ENCODE measurements at places on chromosomes 4 and X.
A peak's percentile ranks its signal among the peaks of the same experiment; 100 is the strongest.

GRCh38 chr4:122687531-122688061, 44.9 kb upstream of the BBS12 start:
- ATAC-seq, result peak; percentile 20

GRCh38 chr4:188989371-188989770, 850.1 kb downstream of the TRIML1 start:
- no peak for ATAC-seq

DNA sequence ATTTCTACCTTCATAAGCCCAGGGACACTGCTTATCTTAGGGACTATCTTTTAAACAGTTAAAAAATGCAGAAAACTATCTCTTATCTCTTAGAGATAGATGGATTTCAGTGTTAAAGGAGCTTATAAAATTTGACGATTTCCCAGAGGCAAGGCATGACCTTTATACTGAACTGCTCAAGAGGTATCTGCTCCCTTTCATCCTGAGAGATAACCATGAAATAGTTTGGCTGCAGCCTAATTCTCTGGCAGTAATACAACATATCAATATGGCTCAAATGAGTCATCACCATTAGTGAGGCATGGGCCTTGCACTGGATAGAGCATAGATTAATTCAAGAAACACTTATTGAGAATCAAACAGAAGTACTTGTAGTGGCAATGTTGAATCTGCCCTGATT, 348.2 kb upstream of the GRIA3 start:
- no peak for ATAC-seq

- no peak for ATAC-seq
Observed at GRCh38 chr4:4913628-4914027, 54.2 kb downstream of the MSX1 start.

GRCh38 chr4:141705048-141705746, 68.8 kb downstream of the IL15 start:
- no peak for ATAC-seq

DNA sequence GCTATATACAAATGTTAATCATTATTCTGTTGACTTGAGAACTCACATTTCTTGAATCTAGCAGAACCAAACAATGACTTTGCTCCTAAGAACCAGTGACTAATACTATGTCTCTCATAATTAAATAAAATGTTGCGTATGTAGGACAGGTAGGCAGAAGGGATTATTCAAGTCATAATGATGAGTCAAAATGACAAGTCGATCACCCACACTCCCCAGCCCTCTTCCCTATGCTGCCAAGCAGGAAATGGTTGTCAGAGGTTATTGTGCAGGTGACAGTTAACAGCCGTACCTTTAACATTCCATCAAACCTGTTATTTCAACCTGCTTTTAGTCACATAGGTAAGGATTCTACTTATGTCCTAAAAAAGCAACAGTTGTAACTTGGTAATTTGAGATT, 22.0 kb upstream of the STK26 start:
- no peak for ATAC-seq

DNA sequence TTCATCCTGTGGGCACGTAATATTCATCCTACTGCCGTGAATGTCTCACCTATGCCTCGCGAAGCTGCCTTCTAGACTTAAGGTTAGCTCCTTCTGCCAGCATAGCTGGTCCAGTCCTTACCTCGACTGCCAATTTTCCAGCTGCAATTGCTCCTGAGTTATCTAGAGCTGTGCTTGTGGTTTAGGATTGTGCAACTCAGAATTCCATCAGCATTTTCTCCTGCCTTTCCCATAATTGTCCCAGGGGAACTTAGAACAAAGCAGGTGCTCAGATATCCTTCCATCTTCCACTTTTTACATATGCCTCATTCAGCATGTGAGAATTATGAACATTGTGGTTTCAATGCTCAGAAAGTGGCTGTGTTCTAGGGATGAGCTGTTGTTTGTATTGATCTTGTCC, 131.4 kb upstream of the ADGRL3 start:
- ATAC-seq, result no peak

DNA sequence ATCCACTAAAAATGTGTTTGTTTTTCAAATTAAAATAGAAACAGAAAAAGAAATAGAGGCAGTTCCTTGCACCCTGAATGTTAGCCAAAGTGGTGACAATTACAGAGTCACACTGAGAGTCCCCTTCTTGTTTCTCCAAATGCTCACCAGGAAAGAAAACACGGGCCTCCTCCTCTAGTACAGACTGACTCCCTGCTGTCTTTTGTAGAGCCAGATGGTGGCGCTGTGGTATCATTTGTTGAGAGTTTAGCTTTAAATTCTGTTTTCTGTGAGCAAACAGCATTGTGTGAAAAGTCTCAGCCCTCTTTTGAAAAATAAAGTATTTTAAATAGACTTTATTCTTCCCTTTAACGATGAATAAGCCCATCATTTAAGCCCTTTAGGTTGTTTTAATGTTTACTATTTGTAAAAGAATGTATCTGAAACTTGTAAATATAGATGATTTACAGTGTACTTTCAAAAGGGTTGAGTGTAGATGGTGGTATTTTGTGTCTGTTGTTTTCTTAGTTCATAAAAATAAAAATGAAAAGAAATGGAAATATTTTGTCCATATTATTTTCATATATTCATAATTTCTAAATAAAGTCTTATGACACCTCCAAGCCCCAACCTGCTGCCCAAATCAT, 36.9 kb upstream of the ATOH1 start:
- peak; percentile 92 for ATAC-seq

DNA sequence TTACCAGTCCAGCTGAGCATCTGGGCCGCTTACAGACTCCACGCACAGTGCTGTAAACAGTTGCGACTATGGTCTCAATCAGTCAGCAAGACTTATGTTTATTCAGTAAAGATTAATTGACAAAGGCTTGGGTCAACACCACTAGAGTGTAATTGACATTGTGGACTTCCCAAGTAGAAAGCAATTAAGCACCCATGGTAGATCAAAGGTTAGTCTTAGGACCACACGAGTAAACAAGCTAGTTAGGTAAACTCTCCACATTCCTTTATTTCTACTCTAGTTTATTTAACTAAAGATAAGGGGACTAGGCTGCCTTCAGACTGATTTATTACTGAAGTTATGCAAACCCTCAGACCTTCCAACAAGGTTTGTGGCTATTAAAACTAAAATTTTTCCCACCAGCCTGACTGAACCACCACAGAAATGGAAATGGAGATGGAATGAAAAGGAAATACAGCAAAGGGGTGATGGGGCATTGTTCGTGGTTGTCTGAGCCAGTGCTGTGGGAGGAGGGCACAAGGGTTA, 44.2 kb downstream of the MTHFD2L start:
- no peak for ATAC-seq

DNA sequence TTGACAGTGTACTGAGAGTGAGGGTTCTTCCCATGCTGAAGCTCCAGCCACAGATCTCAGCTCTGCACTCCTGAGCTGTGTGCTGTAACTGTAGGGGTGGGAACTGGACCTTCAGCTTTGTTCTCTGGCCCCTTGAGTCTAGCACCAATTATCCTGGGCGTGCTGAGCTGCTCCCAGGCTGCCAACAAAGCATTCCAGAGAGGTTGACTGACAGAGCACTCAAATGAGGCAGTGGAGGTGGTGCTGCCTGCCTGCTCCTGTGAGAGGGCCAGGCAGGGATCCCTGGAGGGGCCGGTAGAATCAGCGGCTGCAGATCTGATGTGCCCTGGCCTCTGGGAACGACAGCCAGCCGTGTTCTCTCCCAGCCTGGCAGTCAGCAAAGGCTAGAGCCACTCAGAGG, 375.7 kb upstream of the AADAT start:
- no peak for ATAC-seq

DNA sequence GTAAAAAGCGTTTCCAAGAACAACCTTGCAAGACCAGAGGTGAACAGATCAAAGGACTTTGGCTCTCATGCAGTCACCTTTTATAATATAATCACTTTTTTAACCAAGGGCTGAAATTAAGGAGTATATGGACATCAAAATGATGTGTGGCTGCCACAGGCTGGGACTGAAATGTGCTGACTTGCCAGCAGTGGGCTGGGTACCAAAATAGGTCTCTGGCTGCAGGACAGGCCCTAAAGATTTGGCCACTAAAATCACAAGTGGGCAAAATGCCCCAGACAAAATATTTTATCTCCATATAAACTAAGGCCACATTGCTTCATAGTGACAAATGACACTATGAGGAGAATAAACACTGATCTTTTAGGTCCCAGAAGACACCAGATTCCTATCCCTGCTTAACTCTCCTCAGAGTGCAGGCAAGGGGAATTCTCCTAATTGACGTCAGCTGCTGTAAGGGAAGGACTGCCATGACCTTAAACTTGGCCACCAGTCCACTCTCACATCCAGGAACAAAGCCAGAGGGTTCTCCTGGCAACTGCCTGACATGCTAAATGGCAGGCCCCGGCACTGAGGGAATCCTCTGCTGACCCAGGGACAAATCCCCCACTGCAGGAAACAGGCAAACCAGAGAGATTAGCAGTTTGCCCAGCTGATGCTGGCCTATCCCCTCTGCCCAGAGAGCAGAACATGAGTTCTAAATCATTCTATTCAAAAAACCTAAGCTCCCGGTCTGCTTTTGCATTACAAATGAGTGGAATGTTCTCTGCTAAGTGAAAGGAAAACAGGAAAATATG, 155.8 kb downstream of the PPP3CA start:
- peak; percentile 97 for ATAC-seq

GRCh38 chr4:133812236-133812635, 389.4 kb downstream of the PABPC4L start:
- no peak for ATAC-seq

GRCh38 chrX:49879656-49880277, 483 bp downstream of the USP27X start:
- peak; percentile 28 for ATAC-seq

DNA sequence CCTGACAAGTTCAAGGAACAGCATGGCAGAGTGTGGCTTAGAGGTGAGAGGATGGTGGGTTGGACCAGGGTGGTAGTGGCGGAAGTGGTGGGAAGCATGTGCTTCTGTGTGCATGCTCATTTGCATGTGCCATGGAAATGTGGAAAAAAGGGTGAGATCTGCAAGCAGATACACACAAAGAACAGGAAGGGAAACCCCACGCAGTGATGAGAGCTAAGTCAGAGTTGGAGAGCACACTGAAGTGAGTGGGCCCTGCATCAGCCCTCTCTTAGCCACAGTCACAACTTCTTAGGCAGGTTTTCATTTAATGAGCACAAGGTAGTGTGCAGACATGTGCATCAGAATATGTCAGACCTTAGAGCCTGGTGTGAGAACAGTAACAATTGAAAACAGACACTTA, 483.8 kb downstream of the AFF2 start:
- ATAC-seq, result no peak

DNA sequence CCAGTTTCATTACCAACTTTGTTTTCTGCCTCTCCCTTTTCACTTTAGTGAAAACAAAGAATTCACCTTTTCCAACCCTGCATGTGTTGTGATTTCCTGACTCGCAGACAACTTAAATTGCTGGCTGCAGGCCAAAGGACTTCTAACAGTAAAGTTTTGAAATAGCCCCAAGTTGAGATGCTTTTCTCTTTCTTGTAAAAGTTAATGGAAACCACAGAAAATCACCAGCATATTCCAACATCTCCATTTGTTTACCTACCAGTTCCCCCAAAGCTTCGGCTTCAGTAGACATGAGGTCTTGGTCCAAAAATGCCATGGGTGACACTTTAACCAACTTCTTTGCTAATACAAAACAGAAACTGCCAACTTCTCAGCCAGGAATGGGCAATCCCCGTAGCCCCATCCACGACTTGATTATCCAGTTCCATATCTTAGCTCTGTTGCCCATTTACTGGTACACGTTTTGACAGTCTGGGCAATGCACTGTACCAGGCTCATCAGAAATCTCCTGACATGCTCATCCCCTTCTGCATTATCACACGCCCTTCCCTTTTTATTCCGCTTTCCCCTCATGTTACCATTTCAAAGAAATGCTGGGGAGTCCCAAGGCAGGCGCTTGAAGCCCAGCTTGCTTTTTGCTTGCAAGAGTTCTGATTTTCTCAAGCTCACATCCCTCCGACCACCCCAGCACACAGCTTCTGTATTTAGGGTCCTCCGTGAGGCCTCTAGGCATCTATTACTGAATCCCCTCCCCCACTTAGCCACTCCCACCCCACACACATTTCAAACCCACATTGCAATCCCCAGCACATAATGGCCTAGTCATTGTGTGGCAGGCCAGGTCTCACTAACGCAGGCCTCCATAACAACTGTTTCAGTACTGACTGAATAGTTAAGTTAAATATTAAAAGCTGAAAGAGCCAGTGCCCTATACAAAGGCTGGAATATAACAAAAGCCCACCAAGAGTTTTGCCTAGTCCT, 137.9 kb upstream of the S100G start:
- ATAC-seq, result peak; percentile 47

GRCh38 chr4:189773909-189774308, 166.8 kb upstream of the FRG1 start:
- ATAC-seq, result no peak

GRCh38 chr4:138645289-138645688, 370.3 kb upstream of the NOCT start:
- peak; percentile 64 for ATAC-seq

DNA sequence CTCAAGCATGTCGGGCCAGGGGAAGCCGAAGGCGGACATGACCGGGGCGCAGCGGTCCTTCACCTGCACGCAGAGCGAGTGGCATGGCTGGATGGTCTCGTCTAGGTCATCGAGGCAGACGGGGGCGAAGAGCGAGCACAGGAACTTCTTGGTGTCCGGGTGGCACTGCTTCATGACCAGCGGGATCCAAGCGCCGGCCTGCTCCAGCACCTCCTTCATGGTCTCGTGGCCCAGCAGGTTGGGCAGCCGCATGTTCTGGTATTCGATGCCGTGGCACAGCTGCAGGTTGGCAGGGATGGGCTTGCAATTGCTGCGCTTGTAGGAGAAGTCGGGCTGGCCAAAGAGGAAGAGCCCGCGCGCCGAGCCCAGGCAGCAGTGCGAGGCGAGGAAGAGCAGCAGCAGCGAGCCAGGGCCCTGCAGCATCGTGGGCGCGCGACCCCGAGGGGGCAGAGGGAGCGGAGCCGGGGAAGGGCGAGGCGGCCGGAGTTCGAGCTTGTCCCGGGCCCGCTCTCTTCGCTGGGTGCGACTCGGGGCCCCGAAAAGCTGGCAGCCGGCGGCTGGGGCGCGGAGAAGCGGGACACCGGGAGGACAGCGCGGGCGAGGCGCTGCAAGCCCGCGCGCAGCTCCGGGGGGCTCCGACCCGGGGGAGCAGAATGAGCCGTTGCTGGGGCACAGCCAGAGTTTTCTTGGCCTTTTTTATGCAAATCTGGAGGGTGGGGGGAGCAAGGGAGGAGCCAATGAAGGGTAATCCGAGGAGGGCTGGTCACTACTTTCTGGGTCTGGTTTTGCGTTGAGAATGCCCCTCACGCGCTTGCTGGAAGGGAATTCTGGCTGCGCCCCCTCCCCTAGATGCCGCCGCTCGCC, at the start of gene SFRP2:
Gene SFRP2, minus strand, starts transcription at position 671 of the 864 bp plus-strand sequence. Its CDS starts 248 bp downstream, at position 423.
- ATAC-seq, result no peak

DNA sequence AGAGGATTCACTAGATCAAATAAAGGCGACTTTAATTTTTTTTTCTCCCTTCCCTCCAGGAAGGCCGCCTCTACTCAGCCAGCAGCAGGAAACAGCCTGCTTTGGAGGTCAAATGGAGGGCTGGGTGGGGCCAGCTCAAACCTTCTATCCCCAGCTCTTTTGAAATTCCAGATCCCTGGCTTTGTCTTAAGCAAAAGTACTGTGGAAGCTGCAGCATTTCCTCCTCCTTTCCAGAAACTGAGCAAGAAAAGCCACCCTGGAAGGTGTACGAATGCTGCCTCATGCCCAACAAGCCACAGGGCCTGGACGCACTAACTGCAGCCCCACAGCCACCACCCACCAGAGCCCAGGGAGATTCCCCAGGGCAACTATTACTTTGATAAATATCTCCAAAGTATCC, 55.1 kb upstream of the ZCCHC13 start:
- no peak for ATAC-seq

- ATAC-seq, result no peak
Observed at GRCh38 chrX:64867217-64867616, 109.0 kb downstream of the ZC4H2 start.

- ATAC-seq, result no peak
Observed at GRCh38 chrX:46754036-46754435, 4.9 kb downstream of the SLC9A7 start.

- no peak for ATAC-seq
Observed at GRCh38 chr4:95213366-95213765, 335.4 kb downstream of the UNC5C start.

All from SK-N-SH treated with all-trans-retinoic acid at 6 μM for 48 hours (cell line).